Effector memory CD8-positive, alpha-beta T cell (primary cell): ENCODE measurements at places on chromosomes 2 and 18.

GRCh38 chr2:207681431-207681830 lies 30.0 kb upstream of the CCNYL1 start:
- DNase-seq: no peak

GRCh38 chr2:168825126-168825525 lies 22.7 kb downstream of the NOSTRIN start:
- DNase-seq: no peak

- DNase-seq: no peak
These were observed 122.4 kb downstream of the GREB1L start for GRCh38 chr18:21364471-21364870.

GRCh38 chr2:236505041-236505440 lies 64.6 kb upstream of the ACKR3 start:
- DNase-seq: no peak

DNA sequence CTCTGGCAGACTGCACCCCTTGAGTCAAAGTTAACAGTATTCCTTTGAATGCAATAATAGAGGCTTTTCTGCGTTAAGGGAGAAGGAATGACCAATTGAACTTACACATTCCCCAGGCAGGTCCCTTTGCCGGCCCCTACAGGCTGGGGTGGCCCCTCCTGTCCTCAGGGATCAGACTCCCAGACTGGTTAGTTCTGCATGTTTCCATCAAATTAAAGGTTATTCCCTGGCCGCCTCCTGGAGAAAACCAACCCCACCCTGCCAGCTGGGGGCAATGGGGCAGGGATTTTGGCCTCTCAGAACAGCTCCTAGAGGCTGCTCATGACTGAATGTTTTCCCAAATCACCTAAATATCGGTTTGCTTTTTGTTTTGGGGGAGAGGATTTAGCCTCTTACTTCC lies 199.6 kb downstream of the MGAT5 start:
- no peak for DNase-seq

GRCh38 chr18:4994710-4995109 lies 202.3 kb downstream of the AKAIN1 start:
- no peak for DNase-seq

DNA sequence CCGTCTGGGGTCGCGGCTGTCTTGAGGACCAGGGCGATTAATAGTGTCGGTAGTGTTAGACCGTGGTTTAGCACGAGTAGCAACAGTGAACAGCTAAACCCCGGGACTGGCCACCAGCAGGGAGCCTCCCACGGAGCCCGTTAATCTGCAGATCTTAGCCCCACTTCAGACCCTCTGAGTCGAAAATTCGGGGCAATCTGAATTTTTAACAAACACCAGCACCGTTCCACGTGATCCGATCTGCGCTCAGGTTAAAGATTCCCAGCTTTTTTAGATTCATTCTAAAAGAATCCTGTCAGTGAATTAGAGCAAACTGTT lies 479 bp upstream of the ATP5F1A start:
- no peak for DNase-seq

DNA sequence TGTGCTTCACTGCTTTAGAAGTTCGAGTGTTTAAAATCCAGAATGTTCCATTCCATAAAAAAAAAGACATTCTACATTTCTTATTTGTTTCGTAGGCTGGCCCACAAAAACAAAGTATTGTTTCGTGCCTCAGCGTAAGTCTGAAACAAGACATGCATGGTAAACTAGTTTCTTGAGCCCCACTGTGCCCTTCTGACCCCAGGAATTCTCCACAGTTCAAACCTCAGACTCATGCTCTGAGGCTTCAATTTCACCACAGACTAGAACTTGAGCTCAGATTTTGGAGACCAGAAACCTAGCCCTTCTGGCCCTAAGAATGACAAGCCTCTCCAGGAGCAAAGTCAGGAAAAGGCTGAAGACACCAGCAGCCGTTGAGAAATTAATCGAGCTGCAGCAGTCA lies 151.5 kb downstream of the SLC8A1 start:
- DNase-seq: no peak

GRCh38 chr18:12345491-12346239 lies 31.4 kb downstream of the AFG3L2 start:
- no peak for DNase-seq

DNA sequence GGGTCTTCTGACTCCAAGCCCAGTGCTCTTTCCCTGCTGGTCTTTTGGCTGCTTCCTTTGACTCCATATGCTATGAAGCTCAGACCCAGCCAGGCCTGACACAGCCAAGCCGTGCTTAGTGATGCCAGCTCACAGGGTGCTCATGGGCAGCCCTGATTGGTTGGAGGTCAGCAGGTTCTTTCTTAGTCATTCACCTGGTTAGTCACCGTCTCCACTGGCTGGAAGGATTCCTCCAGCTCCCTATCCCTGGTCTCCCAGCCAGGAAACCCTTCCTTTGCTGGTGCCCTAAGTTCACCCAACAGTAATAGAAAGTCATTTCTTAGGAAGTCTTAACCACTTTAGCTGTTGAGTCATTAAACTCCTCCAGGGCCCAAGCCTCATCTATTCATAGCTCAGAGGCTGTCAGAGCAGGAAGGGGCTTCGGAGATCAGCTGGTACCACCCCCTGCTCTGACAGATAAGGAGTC lies 3.9 kb downstream of the KCNK3 start:
- DNase-seq: no peak

DNA sequence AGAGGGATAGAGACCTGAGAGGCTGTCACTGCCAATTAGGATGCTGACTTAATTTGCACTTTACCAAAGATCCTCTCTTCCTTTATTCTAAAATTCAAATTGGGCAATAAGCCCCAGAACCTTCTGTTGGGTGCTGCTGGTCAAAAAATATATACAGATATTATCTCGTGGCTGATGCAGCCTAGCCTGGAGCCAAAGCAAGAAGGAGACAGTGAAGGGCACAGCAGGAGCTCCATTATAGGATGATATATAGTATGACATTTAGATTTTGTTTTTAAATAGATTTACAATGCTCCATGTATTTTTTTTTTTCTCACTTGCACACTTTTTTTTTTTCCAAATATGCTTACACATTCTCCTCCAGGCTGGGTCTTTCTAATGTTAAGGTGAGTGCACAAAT lies 579.3 kb downstream of the PIK3C3 start:
- DNase-seq: no peak

DNA sequence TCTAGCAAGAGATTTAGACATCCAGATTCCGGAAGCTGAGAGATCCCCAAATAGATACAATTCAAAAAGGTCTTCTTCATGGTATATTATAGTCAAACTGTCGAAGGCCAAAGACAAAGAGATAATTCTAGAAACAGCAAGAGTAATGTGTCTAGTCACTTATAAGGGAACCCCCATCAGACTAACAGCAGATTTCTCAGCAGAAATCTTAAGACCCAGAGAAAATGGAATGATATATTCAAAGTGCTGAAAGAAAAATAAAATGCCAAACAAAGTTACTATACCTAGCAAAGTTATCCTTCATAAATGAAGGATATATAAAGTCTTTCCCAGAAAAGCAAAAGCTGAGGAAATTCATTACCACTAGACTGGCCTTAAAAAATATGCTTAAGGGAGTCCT lies 36.1 kb upstream of the PAX3 start:
- no peak for DNase-seq

DNA sequence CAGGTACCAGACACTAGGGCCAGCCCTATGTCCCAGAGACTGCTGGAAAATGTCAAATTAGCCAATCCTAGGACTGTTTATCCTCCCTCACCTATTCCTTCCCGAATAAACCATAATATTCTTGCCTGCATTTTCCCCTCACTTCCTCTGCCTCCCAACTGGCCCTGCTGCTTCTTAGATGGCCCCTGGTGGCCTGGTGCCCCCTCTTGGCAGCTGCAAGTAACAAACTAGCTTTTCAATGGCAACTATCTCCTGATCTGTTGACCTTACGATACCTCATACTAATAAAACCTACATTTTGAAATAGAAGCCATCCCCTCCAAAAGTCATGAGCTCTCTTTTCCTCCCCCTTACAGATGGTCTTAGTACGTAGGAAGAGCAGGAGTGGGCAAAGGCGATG lies 132.0 kb downstream of the ALPK2 start:
- DNase-seq: no peak

- DNase-seq: no peak
These were observed 770 bp downstream of the LYPD6B start for GRCh38 chr2:149039213-149039724.

- DNase-seq: no peak
These were observed 554 bp downstream of the FEV start for GRCh38 chr2:218984239-218985020.

DNA sequence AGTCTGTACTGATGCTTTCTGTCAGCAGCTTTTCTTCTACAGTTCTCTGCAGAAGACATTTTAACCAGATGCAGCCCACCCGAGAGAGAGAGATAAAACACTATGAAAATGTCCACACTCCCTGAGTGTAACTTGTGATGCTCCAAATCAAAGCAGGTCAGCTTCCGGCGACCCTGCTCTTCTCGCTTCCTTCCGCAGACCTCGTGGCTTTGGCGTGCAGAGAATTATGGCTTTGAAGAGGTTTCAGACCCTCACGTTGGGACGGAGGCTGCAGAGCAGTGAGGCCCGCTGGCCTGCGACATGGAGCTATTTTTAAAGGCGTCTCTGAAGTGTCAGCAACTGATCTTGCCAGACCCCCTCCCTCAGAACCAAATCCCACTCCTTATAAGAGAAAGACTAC lies 41.8 kb downstream of the TMEM163 start:
- no peak for DNase-seq

- no peak for DNase-seq
These were observed 33.9 kb upstream of the RAB6C start for GRCh38 chr2:129945557-129945956.

- DNase-seq: no peak
These were observed 11.4 kb upstream of the GALNT5 start for GRCh38 chr2:157245846-157246764.

GRCh38 chr2:187055463-187055862 lies 206.5 kb upstream of the ZSWIM2 start:
- no peak for DNase-seq

DNA sequence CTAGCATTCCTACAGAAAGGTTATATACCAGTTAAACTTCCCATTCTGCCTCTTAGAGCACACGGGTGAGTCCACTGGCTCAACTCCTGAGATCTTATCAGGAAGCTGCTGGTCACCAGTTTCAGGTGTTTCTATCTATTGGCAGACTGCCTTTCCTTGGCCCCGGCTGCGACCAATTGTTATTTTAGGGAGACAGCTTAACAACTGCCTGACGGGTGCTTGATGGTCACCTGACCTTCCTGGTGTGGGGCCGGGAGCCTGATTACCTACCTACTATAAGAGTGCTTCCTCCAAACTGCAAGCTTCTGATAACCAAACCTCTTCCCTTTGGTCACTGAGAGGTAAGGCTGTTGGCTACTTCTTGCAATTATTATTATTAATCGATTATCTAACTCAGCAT lies 122.1 kb upstream of the XIRP2 start:
- DNase-seq: no peak
